ENCODE measurements at places on chromosomes 16 and 17.

GRCh38 chr16:88049561-88050545 lies 98.6 kb downstream of the BANP start:
- DNase-seq: no peak

DNA sequence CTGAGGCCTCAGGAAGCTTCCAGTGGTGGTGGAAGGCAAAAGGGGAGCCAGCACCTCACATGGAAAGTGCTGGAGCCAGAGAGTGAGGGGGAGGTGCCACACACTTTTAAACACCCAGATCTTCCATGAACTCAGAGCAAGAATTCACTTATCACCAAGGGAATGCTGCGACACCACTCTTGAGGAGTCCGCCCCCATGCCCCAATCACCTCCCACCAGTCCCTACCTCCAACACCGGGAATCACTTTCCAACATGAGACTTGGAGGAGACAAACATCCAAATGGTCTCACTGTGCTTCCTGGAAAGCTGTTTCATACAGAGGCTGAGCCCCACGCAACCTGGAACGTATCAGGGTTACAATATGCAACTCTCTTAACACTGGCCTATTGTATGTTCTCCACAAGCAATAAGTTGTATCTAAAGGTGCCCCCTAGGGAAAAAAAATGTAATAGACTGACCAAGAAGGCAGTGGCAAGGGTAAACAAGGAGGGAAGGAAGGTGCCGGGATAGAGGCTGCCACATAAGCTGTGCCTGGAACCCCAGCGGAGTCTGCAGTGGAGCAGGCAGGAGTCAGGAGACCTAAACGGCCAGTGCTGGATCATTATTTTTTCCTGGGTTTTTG lies 106.7 kb upstream of the FOXF1 start:
- DNase-seq: no peak

GRCh38 chr17:36195434-36196130 lies 976 bp downstream of the CCL3L1 start:
- no peak for DNase-seq

GRCh38 chr16:72149676-72150464 lies 22.1 kb downstream of the PMFBP1 start:
- DNase-seq: no peak

DNA sequence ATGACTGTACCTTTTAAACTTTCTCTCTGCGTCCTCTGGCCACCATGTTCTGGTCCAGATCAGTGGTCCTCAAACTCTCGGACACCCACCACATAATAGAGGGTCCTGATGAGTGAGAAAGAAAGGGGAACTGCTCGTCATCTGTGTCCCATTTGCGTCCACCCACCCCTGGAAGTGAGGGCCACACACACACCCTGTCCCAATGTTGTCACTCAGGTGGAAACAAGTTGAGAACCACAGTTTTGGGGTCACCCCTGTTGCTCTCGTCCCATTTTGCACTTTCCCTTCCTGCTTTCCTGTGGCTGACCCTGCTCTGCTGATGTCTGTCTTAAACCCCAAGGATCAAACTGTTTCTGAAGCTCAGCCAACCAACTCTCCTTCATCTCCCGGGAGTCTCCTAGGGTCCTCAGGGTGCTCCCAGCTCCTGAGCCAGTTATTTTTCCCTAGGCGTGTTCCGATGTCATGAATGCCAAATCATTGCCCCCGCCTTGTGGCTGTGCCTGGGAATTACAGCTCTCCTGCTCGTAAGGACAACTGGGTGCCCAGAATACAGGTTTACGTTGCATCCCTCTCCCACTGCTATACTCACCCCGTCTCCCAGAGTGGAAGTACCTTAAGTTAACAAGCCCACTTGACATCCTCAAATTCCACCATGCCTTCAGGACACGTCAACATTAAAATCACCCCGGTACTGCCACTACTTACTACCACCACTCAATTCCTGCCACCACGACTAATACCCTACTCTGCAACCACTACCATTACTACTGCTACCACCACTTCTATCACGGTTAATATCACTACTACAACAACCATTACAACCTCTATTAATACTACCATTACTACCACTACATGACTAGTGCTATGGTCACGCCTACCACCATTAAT lies 26.0 kb upstream of the HNF1B start:
- DNase-seq: peak; percentile 11

DNA sequence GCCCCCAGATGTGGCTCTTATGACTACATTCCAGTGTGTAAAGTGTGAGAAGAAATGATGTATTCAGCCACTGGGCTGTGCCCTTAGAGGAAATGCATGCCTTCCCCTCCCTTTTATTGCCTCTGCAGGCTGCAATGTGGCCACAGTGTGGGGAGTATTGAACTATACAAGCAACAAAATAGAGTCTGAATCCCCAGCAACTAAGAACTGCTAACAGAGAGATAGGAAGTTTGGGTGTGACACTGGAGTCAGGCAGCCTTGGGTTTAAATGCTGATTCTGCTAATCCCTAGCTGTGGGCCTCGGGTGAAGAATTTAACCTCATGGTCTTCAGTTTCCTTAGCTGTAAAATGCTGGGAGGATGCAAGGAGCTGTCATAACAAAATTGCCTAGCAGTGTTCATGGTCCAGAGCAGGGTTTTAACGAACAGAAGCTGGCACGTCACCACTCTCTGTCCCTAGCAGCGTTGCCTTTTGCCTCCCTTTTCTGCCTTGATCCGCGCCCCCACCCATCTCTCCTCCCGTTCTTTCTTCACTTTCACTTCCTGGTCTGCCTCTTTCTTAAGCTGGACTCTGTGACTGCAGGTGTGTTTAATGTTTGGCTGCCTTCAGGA lies 50.3 kb downstream of the KPNA2 start:
- DNase-seq: no peak

DNA sequence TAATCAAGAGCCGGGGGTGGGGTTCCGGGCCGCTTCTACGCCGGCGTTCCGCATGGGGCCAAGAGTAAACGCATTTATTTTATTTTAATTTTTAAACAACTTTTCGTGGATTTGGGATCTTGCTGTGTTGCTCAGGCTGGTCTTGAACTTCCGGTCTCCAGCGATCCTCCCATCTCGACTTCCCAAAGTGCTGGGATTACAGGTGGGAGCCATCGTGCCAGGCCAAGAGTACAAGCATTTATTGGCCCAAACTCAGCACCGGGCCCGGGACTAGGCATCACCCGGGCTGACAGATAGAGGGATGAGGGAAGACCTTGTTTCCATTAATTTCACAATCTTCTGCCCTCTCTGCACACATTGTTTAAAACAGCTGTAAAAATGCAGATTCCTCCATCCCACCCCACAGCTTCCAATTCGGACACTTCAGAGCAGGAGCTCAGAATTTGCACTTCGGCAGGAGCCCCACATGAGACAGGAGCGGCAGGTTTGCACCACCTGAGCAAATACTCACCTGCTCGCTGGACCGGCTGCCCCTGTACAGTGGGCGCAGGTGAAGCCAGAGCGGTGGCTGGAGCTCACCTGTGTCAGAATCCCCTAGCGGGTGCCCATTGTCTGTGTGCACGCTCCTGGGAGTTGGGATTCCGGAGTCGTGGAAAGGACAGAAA lies 663 bp upstream of the GINS2 start:
- DNase-seq: no peak

GRCh38 chr16:78838276-78838675 lies 738.8 kb downstream of the WWOX start:
- DNase-seq: no peak

DNA sequence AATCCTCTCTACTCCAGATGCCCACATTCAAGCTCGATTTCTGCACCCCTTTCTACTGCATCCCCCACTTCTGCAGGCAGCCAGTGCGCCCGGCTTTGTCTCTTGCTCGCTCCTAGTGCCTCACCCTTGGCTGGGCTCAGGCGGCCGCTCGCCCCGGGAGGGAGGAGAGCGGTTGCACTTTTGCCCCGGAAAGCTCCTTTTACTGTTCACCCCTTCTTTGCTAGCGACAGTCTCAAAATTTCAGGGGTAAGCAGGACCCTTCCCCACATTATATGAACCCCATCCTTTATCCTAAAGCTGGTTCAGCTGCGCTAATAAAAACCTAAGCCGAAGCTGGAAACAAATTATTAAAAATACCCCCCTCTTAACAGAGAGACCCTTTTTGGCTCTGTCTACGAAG lies 1.0 kb downstream of the HOXB5 start:
- DNase-seq: no peak

DNA sequence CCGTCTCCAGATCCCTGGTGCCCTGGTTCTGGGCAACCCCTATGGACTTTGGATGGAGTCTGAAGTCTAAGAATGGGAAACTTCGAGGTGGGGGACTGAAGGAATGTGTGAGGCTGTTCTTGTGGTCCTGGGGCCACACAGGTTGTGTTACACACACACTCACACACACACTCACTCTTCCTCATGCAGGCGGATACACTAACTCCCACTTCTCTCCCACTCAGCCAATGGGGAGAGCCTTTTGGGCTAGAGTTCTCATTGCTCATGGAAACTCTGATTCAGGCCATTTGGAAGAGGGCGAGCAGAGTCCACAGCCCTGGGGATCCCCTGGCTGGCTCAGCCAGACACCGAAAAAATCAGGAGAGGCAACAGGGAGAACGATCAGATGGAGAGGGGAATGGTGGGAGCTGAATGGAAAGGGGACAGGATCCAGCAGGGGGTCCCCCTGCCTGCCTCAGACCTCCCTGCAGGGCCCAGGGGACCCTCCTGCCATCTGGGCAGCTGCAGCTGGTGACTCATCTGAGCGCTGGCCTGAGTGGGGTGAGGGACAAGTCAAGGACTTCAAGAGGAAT lies 9.1 kb downstream of the IGFBP4 start:
- no peak for DNase-seq

DNA sequence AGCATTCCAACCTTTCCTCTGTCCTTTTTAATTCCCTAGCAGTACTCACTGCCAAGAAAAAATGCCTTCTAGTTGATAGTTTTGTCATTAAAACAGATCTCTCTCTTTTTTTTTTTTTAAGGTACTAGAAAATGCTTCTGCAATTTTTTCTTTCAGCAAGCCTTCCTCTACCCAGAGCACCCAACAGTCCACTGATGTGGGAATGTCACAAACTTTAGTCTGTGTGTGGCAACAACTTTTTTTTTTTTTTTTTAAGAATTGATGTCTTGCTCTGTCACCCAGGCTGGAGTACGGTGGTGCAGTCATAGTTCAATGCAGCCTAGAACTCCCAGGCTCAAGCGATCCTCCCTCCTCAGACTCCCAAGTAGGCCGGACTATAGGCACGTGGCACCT lies 34.7 kb downstream of the CDRT15 start:
- DNase-seq: no peak

DNA sequence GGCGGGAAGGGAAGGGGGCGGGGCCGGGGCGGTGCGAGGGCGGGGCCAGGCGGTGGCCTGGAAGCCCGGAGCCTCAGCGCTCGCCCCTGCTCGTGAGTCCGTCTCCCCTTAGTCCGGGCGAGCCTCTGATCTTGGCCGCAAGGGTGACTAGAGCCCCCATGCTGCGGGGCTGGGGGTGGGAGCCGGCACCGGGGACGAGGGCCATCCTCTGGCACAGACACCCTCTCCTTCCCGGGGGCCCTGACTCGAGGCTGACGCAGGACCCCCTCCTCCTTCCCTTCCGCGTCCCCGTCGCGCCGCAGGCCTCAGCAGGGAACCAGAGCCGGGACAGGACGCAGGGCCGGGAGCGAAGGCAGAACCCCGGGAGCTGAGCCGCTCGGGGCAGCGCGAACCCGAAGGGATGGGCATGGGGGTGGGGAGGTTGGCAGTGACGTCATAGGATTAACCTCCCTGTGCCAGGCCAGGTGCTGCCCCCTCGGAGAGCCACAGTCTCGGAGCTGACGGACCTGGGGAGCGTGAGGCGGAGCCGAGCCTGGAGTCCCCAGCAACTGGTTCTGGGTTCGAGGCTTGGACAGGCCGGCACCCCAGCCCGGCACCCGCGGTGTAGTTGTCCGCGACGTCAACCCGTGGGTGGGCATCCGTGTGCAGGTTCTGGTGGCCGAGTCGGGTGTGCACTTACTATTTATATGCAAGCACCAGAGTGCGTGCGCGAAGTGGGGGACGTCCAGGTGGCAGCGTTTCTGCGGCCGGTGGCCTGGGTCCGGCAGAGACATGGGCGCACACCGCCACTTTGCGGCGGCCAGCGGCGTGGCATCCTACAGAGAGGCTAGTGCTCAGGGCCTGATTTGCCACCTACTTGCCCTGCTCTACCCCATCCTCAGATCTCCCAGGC lies 503 bp upstream of the PLCD3 start:
- DNase-seq: peak; percentile 51

DNA sequence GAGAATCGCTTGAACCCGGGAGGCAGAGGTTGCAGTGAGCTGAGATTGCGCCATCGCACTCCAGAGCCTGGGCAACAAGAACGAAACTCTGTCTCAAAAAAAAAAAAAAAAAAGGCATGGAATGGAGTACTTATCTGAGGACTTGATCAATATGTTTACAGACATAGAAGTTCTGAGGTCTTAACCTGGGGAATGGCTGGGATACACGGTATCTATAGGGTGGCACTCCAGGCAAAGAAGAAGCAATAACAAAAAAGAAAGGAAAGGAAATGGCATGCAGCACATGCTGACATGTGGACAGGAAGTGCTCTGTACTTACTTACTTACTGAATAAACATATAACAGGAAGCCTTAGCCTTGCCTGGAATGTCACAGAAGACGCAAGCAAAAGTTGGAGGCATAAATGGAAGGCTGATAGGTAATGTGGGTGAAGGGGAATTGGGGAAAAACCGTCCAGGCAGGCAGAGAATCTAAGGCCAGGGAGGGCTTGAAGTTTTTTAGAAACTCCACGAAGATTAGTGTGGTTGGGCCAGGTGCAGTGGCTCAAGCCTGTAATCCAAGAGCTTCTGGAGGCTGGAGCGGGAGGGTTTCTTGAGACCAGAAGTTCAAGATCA lies 10.1 kb upstream of the SPOP start:
- no peak for DNase-seq

- DNase-seq: no peak
These were observed 1.8 kb downstream of the SLC12A4 start for GRCh38 chr16:67966549-67967182.

- no peak for DNase-seq
These were observed 399.9 kb upstream of the CDH11 start for GRCh38 chr16:65521633-65522328.

DNA sequence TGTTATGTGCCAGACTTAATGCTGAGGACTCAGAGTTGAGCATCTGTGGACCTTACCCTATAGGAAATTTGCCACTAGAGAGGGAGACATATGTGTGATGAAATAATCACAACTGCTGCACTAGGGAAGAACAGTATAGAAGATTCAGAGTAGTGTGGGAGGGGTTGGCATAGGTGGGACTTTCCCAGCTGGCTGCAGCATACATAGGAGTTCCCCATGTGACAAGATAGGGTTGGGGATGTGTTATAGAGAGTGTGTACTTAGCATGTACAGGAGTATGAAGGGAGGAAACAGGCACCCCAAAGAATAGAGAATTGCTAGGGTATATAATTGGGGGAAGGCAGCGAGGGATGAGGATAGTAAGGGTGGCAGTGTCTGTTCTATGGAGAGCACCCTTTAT lies 2.9 kb downstream of the NUP93 start:
- peak; percentile 26 for DNase-seq

GRCh38 chr16:88763502-88764053 lies 21.4 kb downstream of the PIEZO1 start:
- DNase-seq: no peak
